Psoas muscle (tissue), 8 donors: ENCODE measurements at places on chromosomes 7 and 10. TPM values are rescaled to one million over a fixed set of nuclear protein-coding genes. Genes with fewer than 3 reads are reported as not detected.

The OR2A42 gene
- total RNA-seq = not detected

GRCh38 chr10:37831495-37832333 lies 25.7 kb downstream of the ZNF248 start:
- DNase-seq = no peak

GRCh38 chr10:22986771-22987542 lies 59.1 kb downstream of the ARMC3 start:
- DNase-seq = no peak

The WEE2 gene
- not detected for total RNA-seq

- DNase-seq = no peak
Measured at GRCh38 chr10:80259405-80259871, 30.0 kb downstream of the MAT1A start.

The LLCFC1 gene
- total RNA-seq = not detected

GRCh38 chr7:128908750-128909624 lies 1.5 kb downstream of the KCP start:
- no peak for DNase-seq

DNA sequence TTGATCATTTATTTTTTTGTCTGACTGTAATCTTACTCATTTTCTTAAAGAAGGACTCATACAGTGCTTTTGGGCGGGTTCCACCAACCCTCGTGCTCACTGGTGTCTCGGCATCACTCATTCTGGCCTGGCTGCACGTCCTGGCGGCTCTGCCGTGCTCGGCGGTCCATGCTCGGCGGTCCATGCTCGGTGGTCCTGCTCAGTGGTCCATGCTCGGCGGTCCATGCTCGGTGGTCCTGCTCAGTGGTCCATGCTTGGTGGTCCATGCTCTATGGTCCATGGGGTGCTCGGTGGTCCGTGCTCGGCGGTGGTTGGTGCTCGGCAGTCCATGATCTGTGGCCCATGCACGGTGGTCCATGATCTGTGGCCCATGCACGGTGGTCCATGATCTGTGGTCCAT lies 72.5 kb downstream of the WDR37 start:
- no peak for DNase-seq

The SUPV3L1 gene
- 39.0 TPM for total RNA-seq

The EVX1 gene
- total RNA-seq = not detected

- DNase-seq = no peak
Measured at GRCh38 chr10:78785991-78786390, 282.8 kb upstream of the ZMIZ1 start.

GRCh38 chr10:79457256-79457785 lies 11.9 kb upstream of the ZCCHC24 start:
- DNase-seq = no peak

The PRDX3 gene
- total RNA-seq = 212 TPM

DNA sequence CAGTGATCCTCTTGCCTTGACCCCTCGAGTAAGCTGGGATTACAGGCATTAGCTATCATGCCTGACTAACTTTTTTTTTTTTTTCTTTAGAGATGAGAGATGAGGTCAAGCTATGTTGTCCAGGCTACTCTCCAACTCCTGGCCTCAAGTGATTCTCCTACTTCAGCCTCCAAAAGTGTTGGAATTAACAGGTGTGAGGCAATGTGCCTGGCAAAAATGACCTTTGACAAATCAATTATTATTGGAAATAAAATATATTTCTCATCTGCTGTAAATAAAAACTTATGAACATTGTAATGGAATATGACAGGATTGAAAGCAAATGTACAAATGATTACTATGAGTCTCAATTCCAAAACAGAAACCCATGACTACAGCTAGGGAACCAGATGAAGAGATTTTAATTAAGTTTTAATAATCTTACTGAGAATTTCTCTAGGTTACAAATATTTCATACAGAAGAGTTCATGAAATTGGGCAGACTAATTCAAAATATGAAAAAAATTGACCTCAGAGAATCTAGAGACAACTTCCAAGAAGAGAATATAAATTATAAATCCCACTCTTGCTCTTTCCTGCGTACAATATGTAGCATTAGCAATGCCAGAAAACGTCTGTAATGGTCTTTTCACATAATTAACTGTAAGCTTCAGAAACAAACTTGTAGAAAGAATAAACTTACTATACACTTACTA lies 414.7 kb downstream of the DGKB start:
- no peak for DNase-seq

DNA sequence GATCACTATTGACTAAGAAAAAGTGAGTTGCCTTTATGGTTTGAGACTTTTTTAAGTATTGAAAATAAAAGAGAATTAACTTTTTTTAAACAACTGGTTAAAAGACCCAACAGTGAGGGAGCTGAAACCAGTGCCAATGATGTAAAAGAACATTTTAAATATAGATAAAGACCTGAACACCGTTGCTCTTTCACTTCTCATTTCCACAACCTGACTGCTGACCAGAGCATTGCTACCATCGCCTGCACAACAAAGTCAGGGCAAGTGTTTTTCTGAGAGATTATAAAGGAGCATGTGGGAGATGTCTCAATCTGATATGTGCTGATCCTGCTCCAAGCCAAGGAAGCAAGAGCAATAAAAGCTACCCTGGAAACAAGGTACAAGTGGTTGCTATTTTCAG lies 34.7 kb downstream of the IMMP2L start:
- no peak for DNase-seq

- DNase-seq = no peak
Measured at GRCh38 chr10:113859261-113859660, 4.8 kb downstream of the NHLRC2 start.

- DNase-seq = no peak
Measured at GRCh38 chr7:37448011-37448635, 541 bp downstream of the ELMO1 start.

- DNase-seq = no peak
Measured at GRCh38 chr10:21978191-21978862, 25.2 kb downstream of the DNAJC1 start.

GRCh38 chr10:56318816-56319215 lies 42.2 kb downstream of the ZWINT start:
- no peak for DNase-seq

- no peak for DNase-seq
Measured at GRCh38 chr10:97948822-97949221, 81.6 kb downstream of the CRTAC1 start.

DNA sequence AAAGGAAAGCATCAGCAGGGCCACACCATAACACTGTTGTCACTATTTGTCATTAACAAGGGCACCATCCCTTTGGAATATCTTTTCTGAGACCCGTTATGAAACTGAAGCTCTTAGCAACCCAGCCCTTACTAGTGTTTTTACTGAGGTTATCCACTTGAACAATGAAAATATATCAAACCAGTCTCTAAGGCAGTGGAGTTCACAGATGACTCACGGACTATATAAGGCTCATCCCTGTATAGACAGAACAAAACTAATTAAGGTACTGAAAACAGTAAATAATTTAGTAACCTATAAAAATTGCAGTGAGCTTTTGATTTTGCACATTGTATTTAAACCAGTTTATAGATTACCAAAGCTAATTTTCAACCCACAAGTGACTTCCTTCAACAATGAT lies 196.0 kb downstream of the ELAPOR2 start:
- no peak for DNase-seq

The CUBN gene
- 0.17 TPM for total RNA-seq

DNA sequence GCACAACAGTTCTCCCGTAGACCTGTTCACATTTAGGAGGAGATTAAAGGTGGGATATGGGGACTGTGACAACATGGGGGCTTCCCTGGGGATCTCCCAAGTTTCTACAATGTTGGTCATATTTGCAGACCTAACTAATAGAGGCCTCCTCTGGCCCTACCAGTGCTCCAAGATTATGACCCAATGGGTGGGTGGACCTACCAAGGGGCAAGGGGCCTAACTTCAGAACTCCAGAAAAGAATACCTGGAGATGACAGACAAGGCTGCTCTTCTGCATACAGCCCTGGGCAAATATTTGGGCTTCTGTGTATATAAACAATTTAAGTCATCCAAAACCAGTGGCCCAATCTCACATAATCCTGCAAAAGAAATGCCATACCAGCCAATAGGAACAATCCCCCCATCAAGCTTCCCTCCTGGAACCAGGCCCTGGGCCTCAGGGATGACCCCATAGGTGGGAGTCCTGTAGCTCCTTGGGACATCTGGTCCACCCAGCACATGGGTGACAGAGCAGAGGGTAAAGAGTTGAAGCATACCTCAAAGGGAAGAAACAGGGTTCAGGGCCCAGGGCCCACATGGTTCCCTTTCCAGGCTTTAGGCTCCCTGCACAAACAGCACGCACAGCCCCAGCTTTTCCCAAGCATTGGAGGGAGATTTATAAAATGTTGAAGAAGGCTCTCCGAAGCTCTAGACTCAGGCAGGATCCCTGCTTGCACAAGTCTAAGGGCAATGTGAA lies 86.1 kb upstream of the CHST15 start:
- no peak for DNase-seq

DNA sequence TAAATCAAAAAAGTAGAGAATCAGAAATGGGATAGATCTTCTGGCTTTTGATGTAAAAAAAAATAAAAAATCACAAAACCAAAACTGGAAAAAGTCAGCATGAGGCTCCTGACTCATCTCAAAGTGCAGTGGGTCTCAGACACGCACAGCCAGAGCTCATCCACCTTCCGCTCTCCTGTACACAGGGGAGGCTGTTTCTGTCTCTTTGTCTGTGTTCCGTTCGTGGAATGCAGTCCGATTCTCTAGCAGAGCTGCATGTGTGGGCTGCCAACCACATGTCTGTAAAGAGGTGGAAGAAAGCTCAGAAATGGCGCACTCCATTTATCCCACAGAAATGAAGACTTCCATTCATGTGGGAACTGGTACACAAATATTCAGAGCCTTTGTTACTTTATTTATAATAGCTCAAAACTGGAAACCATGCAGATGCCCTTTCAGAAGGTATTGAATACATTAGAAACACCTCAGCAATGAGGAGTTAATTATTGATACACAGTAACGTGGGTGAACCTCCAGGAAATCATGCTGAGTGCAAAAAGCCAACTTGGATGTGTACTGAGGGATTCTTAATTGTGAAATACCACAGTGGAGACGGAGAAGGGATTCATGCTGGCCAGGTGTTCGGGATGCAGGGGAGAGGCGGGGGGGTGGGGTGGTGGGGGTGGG lies 123.3 kb downstream of the TRRAP start:
- no peak for DNase-seq

DNA sequence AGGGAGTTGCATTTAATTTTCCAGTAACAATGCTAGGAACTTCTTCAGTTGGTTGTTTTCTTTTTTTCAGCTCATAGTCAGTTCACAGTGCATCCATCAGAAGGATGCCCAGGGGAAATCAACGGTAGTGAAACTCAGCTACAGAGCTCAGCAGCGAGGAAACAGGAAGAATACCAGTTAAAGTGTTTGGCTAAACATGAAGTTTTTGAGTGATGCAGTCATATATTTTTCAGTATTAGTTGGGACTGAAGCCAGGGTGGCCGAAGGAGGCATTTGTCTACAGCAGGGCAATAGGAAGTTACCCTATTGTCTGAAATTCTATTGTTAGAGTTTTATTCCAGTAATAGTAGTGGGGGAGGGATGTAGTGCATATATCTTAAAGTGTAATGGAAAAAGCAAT lies 45.3 kb upstream of the MALRD1 start:
- no peak for DNase-seq

- no peak for DNase-seq
Measured at GRCh38 chr7:5633161-5634106, 148.0 kb downstream of the RNF216 start.

DNA sequence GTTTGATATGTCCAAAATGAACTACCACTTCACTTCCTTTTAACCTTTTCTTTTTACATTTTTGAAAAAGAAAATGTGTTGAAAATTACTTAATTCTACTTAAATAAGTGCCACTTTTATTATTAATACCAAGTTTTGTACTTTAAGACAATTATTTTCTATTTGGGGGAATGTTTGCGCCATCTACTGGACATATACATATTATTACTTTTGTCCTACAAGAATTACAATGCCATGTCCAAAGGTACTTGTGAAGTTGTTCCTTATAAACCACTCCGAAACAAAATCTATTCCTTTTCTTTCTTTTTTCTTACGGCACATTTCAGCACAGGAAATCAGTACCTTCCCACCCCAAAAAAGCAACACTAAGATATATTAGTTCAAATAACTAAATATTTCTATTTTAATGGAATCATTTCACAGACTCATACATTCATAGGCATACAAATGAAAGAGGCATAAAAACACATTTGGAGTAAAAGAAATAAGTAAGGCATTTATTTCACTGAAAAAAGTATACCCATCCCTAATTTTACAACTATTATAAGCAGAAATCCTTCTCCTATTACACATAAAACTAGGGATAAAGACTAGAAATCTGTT lies 169.9 kb downstream of the RNF133 start:
- no peak for DNase-seq

The IL2RA gene
- 1.8 TPM for total RNA-seq

The SAP25 gene
- 0.59 TPM for total RNA-seq

The INMT gene
- total RNA-seq = 7.6 TPM
